Renal cortex interstitium (tissue), 15 donors: ENCODE measurements at places on chromosomes 3 and 15. TPM values are rescaled to one million over a fixed set of nuclear protein-coding genes. Genes with fewer than 3 reads are reported as not detected.

Gene OR5H14
- polyA plus RNA-seq = not detected

Gene PROK2
- polyA plus RNA-seq = not detected

Gene HGD
- polyA plus RNA-seq = 104 TPM

Gene DPPA4
- polyA plus RNA-seq = 4.8 TPM

Gene P2RY1
- polyA plus RNA-seq = 2.6 TPM

Gene GOLGA8T
- polyA plus RNA-seq = not detected

Gene RAB43
- 6.1 TPM for polyA plus RNA-seq

Gene KBTBD8
- polyA plus RNA-seq = 2.0 TPM

DNA sequence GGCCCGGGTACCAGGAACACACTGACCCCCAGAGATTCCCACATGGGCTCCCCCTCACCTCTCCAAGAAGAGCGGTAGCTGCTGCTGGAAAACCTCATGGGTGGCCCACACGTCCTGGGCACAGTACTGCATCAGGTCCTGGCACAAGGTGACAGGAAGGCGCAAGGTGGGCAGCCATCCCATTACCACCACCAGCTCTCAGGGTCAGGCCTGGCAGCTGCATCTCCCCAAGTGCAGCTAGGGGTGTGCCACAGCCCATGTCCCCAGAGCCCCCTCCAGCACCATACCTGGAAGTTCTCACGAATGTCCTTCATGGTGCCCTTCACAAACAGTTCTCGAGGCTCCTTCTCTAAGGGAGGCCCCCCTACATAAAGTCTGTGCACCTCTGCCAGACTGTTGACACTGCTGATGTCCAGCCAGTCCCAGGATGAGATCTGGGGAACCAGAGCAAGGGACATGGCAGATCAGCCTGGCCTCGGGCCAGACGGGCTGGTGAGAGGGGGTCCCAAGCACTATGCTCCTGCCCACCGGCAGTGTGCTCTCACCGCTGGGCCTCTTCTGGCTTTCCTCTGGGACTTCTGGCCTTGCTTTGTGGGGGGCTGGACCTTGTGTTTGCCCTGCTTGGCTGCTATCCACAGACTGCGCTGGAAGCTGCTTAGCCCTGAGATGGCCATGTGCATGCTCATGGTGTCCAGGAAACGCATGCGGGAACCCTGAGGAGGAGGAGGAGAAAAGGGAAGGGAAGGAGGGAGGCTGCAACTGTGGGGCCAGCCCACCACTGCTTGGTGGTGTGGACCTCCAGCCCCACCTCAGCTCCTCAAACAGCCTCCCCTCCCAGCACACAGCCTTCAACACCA, 6.0 kb downstream of the POLG start:
- no peak for DNase-seq

DNA sequence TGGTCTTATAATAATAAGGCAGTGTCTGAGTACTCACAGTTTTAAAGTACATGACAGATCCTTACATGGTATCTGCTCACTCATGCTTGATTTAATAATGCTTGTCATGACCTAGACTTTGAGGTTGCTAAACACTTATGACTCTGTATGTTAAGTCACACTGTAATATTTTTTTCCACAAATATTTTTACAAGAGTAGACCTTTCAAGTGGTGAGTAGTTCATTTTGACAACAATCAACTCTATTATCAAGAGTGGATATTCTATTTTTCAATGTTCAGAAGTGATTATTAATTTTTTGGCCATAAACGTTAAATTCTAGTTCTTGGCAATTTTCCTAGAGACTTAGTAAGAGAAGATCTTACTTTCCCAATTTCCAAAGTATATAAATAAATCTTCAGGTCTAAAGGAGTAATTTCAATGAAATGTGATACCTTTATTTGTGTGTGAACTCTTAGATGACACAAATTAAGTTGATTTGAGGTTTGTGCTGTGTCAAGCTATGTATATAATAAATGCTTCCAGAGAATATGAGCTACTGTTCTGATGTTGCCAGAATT, 104.5 kb downstream of the NLGN1 start:
- DNase-seq = no peak

GRCh38 chr3:123119388-123119787, 52.6 kb downstream of the PDIA5 start:
- DNase-seq = no peak

DNA sequence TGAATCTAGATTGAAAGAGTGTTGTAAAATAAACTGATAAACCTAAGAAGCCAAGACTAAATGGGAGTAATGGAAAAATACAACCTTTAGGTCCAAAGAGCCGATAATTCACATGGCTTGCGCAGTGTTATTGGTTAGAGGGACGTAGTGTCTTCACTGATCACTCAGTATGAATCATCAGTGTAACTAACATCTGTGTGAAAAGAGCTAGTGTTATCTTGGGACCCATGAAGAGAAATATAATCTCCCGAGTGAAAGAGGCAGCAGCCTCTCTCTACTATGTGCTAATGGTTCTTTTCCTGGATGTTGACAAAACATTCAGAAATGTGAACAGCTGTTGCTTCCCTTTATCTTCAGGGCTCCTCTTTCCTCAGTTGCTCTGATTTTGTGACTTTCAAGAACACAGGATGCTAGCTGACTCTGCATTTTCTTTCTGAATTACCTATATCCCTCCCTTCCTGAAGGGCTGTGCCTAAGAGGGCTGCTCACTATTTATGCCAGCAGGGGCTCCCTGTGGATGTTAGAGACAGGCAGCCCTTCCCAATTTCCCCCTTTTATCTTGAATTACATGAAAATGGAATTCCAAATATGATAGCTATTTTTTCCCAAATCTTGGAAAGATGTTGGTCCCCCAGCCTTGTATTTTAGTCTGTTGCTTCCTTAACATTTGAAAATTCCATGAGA, 128.8 kb downstream of the GRM7 start:
- no peak for DNase-seq

GRCh38 chr15:39999538-40000200, 39.3 kb downstream of the SRP14 start:
- no peak for DNase-seq

DNA sequence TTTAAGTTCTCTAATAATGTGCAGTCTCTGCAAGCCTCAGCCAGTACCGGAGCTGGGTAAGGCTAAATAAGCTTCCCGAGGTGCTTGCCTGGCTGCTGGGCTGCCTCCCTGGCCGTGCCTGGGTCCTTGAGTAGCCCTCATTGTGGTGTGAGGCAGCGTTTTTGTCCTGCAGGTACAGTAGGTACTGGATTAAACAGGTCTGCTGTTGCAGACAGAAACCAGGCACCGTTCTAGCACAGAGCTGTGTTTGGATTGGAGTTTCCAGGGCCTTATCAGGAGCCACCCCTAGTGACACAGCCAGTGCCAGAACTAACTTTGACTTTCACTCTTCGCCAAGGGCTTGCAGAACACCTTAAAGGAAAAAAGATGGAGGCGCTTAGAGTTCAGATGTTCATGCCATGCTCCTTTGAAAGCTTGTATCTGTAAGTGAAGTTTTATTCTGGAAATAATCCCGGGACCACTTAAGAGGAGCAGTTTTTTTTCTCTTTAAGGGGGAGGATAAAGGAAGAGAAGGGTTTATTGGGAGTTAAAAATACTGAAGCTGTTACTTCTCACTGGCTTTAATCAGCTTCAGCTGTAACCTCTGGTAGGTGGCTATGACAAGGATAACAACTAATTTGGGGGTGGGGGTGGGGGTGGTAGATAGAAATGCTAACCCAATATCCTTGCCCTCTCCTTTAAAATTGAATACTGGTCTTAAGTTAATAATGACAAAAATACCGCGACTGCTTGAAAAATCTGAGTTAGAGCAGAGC, 126.8 kb downstream of the MITF start:
- DNase-seq = no peak

DNA sequence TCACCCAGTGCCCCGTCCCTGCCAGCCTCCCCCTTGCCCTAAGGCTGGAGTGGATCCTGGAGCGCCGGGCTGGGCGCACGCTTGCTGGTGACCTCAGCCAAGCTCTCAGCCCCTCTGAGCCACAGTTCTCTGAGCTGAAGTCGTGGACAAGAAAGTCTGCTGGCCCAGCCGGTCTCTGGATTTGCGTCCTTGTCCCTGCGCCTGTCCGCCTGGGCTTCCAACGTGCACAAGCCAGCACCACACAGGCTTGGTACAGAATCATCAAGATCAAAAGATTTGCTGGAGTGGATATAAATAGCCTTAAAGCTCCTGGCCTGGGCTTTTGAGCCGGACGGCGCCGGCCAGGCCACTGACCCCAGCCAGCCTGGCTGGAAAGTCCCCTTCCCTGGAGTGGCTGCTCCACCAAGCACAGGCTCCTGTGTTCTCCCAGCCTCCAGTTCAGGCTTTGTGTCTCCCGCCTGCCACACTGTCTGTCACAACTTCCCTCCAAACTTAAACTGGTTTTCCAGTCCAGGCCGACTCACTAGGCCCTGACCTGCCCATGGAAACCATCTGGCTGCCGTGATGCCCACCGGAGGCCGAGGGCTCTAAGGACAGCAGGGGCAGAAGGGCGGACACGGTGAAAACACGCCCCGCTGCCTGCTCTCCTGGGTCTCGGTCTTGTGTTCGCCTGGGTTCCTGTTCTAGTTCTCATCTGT, 156.2 kb downstream of the NUP210 start:
- no peak for DNase-seq

- no peak for DNase-seq
These were observed 138.4 kb upstream of the LRRC3B start for GRCh38 chr3:26484140-26484539.

DNA sequence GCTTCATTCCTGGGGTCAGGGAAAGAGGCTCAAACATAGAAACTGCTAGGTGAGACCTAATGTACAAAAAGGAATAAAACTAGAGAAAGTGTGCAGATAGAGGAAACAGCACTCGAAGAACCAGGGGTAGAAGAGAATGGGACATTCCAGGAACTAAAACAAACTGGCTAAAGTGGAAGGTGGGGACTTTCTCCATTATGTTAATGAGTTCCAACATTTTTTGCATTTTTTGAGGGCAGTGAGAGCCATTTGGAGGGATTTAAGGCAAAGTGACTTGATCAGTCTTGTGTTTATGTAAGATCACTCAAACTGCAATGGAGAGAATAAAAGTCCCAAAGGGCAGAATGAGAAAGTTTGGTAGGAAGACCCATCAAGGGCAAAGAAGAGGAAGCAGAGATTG, 20.6 kb upstream of the SLC4A7 start:
- no peak for DNase-seq

DNA sequence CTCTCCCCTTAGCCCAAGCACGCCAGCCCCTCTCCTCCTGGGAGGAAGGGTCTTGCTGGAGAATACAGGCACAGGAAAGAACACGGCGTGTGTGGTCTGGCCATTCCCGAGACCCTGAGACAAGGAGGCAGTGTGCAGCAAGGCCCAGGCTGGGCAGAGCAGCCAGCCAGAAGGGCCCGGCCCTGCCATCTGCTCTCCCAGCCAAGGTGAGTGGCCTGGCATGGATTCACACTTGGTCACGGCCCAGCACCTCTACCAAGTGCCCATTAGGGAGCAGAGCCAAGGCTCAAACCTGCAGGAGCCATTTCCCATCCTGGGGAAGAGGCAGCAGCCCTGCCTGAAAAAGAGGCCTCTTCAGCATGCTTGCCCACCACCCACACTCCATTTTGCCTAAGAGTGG, 28.6 kb downstream of the MEGF11 start:
- DNase-seq = no peak

DNA sequence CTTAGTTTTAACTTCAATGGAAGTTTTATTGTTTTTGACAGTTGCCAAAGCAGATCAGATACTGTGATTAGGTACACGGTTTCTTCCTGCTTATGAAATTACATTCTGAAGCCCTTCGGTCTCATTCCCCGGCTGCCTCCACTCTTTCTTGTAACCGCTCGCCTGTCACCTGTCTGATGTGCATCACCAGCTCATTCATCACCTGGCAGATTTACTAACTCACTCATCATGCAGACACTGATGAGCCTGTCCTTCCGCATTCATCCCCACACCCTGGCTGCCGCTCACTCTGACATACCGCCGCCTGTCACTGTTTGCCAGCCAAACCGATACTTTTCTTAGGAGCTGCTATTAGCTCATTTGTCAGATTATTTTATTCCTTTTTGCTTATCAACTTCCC, 82.8 kb upstream of the NSMCE3 start:
- no peak for DNase-seq

GRCh38 chr15:65056868-65057548, 10.8 kb downstream of the RASL12 start:
- no peak for DNase-seq

- no peak for DNase-seq
These were observed 5.8 kb downstream of the MAP2K5 start for GRCh38 chr15:67548236-67548852.

DNA sequence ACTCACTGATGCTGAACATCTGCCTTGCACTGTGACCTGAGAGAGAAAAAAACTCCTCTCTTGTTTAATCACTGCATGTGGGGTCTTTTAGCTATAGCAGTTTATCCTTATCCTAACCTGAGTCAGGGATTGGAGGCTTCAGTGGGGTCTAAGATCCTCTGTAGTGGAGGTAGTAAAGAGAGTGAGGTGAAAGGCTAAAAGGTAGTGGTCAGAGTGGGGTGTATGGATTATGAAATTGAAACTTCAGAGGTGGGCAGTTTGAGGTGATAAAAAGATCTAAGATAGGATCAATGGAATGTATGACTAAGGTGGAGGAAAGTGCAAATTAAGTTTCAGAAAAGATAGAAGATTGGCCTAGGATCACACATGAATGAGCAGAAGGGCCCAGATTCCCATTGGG, 36.5 kb downstream of the DET1 start:
- DNase-seq = no peak

GRCh38 chr3:17047162-17047561, 162.4 kb downstream of the PLCL2 start:
- DNase-seq = no peak

DNA sequence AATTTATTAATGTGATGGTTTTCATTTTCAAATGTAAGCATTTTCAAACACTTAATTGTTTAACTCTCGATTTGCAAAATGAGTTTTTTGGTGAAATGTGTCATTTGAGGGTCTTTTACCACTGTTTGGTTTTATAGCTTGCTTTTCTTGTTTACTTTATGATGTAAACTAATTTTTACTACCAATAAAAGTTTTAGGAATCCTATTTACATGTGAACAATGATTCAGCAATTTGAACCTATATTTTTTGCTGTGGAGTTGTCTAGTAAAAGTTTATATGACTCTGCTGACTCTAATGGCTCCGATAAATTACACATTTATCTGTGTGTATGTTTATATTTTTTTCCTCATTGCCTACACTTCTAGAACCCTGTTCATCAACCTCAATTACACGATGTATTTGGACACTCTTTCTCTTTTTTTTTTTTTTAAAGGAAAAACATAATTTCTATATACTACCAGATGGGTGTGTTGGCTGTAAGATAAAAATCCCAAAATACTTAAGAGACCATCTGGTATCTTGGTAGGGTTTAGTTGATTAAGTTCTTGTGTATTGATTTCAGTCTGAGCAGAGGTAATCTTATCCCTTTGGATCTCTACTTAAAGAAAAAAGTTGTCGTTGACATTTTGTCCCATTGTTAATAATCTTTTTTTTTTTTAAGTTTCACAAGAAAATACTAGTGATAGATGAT, 89.5 kb downstream of the PTPRG start:
- DNase-seq = no peak

DNA sequence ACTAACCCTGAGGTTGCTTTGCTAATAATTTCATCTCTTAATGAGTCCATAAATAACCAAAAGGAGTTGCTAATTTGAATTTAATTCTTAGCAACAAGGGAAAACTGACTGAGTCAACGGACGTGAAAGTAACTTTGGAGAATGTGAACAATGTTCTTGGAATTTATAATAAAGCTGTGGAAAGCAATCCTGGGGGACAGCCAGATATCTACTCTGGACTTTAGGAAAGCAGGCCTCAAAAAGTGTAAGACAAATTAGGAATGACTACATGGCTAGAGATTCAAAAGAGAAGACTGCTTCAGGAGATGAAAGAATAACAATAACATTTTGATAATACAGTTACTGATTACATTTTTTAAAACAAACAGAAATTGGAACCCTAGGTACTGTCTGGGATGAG, 318.4 kb upstream of the COL8A1 start:
- DNase-seq = no peak

GRCh38 chr3:11989383-11990038, 14.7 kb upstream of the SYN2 start:
- DNase-seq = no peak
